Upper lobe of left lung (tissue), 6 donors: ENCODE measurements at places on chromosomes 2 and 18. TPM values are rescaled to one million over a fixed set of nuclear protein-coding genes. Genes with fewer than 3 reads are reported as not detected.

Gene ACTG2
- 12.6 TPM for total RNA-seq

Gene EXOC6B
- total RNA-seq, result 11.0 TPM

Gene KCNK3
- total RNA-seq, result 26.3 TPM

Gene GALR1
- not detected for total RNA-seq

Gene PRLH
- total RNA-seq, result not detected

Gene AFF3
- total RNA-seq, result 46.1 TPM
